Activated CD8-positive, alpha-beta memory T cell treated with anti-CD3 and anti-CD28 coated beads, Interleukin-2, amount 50 U/mL, for 4 hours (primary cell): ENCODE measurements at places on chromosomes 13 and 19.

DNA sequence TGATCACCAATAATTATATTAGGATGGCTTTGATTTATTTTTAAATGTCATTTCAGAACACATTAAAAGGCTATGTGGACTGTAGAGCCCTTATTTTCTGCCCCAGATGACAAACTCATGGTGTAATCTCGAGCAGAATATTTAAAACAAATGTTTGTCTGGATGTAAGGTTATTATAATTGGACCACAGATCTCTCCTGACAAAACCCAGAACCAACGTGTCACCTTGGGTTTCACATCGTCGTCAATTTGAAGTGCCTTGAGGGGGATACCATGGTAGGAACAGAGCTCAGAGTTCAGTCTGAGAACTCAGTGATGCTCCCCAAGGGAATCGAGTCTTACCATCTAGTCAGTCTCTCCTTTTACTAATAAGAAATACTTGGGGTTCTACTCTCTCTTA is 2.8 kb downstream of the SACS start:
- DNase-seq, result no peak

DNA sequence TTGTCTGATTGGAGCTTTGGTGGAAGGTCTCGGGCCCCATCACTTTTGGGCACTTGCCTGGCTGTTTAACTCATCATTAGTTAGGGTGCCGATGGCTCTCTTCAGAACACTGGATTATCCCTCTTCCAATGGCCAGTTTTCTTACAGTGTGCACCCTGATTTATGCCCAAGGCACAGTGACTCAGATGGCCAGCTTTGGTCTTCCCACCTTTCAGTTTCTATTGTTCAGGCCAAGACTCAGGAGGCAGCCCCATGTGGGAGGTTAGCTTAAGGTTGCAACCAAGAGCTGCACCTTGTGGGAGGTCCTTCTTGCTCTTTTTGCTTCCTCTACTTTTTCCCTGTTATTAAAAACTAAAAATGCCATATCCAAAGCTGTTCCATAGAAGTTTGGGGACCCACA is 121.0 kb upstream of the ZNF91 start:
- DNase-seq, result no peak

DNA sequence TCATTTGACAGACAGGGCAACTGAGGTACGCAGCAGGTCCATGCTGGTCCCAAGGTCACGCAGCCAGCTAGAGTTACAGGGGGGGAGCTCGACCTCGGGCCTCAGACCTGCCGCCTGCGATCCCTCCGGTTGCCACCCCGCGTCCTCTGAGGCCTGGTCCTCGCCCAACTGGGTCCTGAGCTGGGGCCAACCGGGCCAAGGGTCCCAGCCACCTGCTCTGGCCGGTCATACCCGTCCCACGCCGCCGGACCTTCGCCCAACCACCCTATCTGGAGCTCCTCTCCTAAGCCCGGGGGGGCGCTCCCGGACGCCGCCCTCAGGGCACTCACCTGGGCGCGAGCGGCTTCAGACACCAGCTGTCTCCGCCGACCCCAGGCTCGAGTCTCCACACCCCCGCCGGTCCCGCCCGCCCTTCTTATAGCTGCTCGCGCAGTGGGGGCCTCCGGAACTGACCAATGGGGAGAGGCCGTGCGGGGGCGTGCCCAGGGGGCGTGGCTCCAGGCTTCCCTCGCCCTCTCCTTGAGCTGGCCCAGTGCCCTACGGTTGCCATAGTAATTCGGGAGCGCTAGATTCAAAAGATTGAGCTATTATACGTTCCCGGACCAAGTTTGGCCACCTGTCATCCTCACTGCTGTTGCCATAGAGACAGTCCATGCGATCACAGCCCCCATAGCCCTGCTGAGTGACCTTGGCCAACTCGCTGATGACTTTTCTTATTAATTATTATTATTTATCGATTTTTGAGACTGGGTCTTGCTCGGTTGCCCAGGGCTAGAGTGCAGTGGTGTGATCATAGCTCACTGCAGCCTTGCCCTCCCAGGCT is at the start of gene PLIN5:
TSS of gene PLIN5 (minus strand) at position 389 of the 823 bp plus-strand sequence. CDS start 1,150 bp downstream, outside the sequence.
- DNase-seq, result peak; percentile 54

DNA sequence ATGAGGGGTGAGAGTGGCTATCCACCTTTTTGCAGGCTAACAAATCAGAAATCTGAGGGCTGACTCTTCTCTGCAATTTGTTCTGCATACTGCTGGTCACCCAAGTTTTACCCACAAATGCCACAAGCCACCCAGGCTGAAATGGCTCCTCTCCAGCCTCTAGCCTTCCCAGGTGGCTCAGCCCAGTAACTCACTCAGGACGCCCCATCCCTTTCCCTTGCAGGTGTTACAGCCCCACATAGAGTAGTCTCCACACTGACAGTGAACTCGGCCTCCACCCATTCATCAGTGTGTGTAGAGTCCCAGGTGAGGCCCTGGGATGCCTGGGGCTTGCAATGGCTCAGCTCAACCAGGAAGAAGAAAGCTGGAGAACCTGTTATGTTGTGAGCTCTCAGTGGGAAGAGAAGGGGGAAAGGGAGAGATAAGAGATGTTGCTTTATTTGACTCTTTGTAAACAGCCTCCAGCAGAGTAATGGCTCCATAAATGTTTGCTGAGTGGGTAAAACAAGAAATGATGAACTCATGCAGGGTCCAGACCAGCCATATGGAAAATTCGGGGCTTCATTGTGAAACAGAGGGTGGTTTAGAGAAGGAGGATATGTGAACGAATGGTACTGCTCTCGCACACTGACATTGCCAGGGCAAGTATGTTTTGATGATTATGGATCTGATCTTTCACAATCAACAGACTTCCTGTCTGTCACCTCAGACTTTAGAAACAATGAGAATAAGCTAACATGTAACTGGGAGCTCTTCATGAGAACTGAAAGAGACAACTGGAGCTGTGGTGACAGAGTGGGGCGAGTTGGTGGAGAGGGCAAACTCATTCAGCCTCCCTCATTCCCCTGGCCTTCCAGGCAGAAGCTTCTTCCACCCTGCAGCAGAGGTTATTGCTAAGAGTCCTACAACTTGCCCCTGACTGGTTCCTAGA is 74.2 kb upstream of the RFC3 start:
- no peak for DNase-seq

DNA sequence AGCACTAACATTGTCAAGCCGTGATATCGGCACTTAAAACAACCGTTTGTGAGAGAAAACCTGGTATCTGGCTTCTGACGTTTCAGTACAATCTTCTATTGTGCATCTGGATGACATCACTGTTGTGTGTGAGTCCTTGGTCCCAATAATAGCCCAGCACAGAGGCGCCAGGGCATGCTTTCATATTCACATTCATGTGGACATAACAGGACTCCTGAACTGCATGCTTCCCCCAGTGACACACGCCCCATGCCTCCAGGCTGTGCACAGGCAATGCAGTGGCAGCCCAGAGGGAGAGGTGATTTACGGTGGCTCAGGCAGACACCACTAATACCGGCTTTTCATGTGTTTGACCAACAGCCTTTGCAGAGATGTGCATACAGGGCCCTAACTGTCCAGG is 58.1 kb downstream of the MRPL57 start:
- DNase-seq, result no peak

GRCh38 chr13:87324558-87324957 is 346.6 kb upstream of the SLITRK5 start:
- DNase-seq, result no peak
